ENCODE measurements at places on chromosomes 6 and 20.

DNA sequence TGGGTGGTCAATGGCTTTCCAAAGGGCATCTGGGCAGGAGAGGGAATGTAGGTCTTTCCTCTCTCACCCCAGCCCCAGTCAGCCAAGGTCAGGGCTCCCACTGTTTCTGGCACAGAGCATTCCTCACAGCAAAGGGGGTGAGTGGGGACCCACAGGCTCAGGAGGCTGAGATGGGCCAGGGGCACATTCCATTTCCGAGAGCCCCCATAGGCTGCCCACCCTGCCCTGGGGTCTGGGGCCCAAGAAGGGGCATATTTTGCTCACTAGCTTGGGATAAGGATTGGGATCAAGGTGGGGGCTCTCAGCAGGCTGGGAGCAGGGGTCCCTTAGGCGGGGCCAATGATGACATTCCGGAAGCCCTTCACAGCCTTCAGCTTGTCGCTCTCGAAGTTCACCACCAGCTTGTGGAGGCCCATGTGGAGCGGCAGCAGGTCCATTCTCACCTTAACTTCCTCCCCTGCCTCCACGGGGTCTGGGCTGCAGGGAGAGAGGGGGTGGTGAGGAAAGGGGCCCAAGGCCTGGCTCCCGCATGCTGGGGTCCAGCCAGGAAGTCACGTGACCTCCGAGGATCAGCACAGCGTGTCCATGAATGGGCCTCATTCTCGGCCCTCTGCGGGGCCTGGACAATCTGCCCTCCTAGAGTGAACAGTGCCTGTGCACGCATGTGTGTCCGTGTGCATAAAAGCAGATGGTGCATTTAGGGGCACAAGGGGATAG lies 35.0 kb downstream of the TGM2 start:
- DNase-seq = no peak

DNA sequence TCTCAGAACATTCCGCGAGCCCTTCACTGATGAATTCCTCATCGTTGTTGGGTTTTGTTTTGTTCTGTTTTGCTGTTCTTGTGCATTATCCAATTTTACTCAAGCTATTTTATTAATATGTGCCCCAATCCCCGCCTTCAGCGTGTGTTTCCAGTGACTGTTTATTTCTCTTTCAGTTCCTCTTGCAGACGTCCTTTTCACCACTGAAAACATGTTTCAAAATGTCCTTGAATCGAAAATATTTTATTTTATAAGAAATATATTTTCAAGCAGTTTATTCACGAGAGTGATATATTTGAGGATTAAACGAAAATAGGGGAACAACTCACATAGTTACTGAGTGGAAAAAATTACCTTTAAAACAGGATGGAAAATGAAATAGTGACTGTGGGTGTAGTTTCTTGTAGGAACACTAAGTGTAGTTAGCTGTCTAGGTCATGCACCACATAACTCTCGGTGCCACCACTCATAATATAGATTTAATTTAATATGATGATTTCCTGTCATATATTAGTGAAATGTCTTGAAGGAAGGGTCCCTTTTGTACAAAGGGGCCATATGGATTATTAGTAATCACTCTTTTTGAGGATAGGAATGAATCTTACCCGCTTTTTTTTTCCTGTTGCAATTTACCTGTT lies 45.3 kb upstream of the HDDC2 start:
- DNase-seq = no peak

GRCh38 chr20:1496930-1497329 lies 5.7 kb upstream of the SIRPB2 start:
- DNase-seq = no peak

GRCh38 chr6:85361643-85362014 lies 88.3 kb upstream of the NT5E start:
- DNase-seq = no peak

GRCh38 chr20:51985013-51985415 lies 182.7 kb upstream of the SALL4 start:
- DNase-seq = no peak

GRCh38 chr6:128371136-128371535 lies 149.3 kb downstream of the PTPRK start:
- no peak for DNase-seq

DNA sequence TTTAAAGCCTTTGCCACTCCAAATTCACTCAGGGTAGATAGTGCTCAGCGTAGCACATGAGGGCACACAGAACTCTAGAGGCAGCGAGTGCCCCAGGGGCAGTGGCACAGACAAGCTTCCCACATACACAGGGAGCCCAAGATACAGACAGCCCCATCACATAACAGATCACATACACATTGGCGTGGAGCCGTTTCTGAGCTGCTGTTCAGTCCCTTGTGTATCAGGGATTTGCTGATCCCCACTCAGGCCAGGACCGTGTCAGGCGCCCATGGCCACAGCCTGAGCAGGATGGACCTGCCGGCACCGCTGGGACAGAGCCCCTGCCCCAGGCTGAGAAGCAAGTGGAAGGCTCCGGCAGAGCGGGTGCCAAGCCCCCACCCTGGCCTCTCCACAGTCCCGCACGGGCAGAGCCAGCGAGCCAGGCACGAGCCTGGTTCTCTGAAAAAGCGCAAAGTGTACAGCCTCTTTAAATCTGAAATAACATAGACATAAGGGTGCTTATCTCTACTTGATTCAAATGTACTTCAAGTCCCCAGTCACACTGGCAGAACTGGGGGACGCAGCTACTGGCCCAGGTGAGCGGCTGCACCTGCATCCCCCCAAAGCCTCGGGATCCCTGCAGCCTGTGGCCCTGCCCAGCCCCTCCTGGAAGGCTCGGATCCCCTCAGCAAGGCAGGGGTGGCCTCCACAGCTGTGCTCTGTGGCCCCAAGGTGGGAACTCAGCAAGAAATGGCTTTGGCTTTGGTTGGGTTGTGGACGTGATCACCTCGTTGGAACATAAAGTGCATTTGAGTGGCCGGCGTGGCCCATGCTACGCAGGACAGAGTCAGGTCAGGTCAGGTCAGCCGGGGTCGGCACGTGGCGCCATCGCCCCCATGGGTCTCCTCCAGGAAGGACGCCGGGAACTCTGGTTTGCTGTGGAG lies 231.3 kb downstream of the ERMARD start:
- DNase-seq = no peak

DNA sequence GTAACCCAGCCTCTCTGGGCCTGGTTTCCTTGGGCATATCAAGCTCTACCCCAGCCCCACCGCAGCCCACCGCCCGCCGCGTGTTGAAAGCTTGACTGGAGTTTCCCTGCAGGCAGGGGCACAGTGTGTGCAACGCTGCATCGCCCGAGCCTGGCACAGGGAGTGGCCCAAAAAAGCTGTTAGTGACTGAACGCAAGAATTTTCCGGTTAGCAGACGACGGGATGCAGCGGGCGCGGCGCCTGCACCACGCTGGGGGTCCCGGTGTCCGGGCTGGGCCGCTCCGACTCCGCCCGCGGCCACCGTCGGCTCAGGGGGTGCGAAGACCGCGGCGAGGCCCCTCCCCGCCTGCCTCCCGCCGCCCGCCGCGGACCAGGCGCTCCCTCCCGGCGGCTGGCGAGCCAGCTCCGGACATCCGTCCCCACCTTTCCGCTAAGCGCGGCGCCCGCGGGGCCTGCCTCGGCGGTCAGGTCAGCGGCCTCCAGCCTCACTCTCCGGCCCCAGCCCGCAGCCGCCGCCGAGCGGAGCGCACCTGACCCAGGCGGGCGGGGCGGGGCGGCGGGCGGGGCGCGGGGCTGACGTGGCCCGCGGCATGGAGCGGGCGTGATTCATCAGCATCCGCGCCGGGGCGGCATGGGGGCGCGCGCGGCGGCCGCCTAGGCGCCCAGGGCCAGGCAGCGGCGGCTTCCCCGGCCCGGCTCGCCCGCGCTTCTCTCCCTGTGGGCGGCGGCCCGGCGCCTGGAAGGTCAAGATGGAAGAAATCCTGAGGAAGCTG lies at the start of gene ARFGEF3:
ARFGEF3 (plus strand) TSS at position 602 of the 773 bp plus-strand sequence; CDS start at position 750, 148 bp downstream.
- no peak for DNase-seq

DNA sequence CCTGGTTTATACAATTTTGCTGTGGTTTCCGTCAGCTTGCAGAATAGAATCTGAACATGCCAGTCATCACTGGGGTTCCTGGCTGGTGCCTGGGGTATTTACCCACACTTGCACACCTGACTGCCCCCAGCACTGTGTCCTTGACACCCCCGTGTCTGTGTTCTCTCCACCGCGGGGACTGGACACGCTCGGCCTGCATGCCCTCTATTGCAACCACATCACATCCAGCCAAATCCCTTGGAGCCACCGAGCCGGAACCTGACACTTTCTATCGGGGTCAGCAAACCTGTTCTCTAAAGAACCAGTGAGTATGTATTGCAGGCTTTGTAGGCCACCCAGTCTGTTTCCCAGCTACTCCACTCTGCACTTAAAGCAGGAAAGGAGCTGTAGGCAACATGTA lies 527.5 kb downstream of the PRKN start:
- DNase-seq = no peak

DNA sequence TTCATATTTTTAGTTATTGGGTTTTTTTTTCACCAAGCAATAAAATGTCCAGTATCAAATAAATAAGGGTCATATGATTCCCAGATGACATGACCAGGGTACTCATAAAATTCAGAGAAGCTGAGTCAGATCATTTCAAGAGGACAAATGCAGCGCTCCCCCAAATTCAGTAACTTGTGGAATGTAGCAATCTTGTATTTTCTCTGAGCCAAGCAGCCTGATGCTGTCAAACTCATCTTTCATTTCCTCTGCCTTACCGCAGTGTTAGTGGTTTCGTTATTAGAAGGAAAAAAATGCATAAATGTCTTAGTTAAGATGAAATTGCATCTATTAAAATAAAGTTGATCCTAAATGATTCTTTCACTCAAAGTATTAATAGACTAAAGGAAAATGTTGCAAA lies 57.8 kb upstream of the EDN1 start:
- DNase-seq = no peak

DNA sequence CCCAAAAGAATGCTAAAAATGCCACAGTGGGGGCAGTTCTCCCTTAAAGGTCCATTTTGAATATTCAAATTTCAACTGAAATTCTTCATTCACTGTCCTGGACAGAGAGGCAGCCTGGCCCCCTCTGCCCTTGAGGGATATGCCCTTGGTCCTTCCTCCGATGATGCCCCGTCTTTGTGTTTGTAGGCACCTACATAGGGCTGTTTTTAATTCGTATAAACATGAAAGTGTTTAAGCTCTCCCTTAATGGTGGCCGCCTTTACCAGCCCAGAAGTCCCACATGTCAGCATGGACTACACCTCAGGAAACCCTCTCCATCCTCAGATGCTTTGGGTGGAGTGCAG lies 70.2 kb downstream of the SSR1 start:
- DNase-seq = no peak
